Breast epithelium (tissue), 4 donors: ENCODE measurements at places on chromosomes 11 and 22. TPM values are rescaled to one million over a fixed set of nuclear protein-coding genes. Genes with fewer than 3 reads are reported as not detected.
A peak's percentile ranks its signal among the peaks of the same experiment; 100 is the strongest.

DNA sequence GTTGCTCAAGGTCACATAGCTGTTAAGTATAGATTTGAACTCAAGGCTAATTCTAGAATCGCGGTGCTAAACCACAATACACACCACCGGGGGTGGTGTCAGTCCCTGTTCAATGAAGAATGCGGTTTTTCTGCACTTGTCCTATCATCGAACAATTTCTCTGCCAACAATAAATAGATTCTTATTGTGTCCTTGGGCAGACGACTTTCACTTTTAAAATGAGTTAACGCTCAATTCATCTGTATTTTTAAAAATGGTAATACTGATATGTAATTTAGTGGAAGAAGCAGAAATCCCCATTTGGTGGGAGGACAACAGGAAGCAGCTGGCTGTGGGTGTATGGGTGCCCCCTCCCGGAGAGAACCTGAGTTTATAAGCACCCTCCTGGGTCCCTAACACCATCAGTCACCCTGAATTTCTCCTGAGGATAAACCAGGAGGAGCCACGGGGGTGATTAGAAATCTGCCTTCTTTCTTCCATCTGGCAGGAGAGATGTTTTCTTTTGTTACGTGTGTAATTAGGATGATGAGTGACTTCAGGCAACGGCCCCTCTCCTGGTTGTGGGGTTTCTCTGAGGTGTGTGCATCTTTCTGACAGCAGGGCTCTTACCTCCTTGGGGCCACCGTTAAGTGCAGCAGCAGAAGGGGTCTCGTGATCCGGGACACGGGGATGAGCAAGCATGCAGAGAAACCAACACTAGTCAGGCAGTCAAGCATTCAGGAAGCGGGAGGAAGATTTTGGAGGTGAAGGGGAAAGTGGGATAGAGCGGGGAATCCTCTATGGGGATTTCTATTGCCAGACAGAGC lies 87.7 kb downstream of the GRAMD1B start:
- no peaks in the 10 kb centered on the region for H3K27me3 ChIP-seq
- no peaks in the 10 kb centered on the region for H3K4me1 ChIP-seq
- H3K27ac ChIP-seq: no peak overlapping the region
- no peak overlapping the region for H3K4me3 ChIP-seq
- no peak for DNase-seq

- no peak overlapping the region for H3K27ac ChIP-seq
- no peak overlapping the region for H3K4me3 ChIP-seq
These were observed 14.5 kb downstream of the CDON start for GRCh38 chr11:126048197-126048596.

- no peaks in the 10 kb centered on the region for H3K27me3 ChIP-seq
- no peak overlapping the region for H3K27ac ChIP-seq
- no peaks in the 10 kb centered on the region for H3K4me1 ChIP-seq
- no peak overlapping the region for H3K4me3 ChIP-seq
- DNase-seq: no peak
These were observed 259.7 kb downstream of the KIRREL3 start for GRCh38 chr11:126740846-126741245.

GRCh38 chr22:49600891-49601431 lies 226.7 kb downstream of the BRD1 start:
- H3K27ac ChIP-seq: no peak overlapping the region
- H3K27me3 ChIP-seq: peaks cover 17% of the 10 kb centered on the region
- no peaks in the 10 kb centered on the region for H3K36me3 ChIP-seq

GRCh38 chr11:80155412-80156017 lies 714.7 kb upstream of the TENM4 start:
- H3K4me1 ChIP-seq: no peaks in the 10 kb centered on the region
- no peak for DNase-seq
- no peak overlapping the region for H3K27ac ChIP-seq
- H3K36me3 ChIP-seq: no peaks in the 10 kb centered on the region
- H3K27me3 ChIP-seq: no peaks in the 10 kb centered on the region
- H3K4me3 ChIP-seq: no peak overlapping the region

DNA sequence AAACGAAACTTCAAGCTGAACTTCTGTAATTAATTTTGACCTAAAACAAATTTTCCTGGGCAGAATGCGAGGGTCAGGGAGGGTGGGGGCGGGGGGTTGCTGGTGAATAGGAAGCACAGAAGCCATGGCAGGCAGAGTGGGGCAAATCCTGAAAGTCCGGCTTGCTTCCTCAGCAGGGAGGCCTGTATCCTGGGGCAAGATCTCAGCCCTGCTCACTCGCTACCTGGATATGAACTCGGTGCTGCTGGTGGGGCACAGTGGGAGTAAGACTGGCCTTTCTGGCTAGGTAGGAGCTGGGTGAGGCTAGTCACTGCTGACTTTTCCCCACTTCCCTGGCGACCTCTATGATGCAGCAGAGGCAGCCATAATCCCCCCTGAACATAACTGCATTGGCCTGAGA lies 168.9 kb upstream of the CHORDC1 start:
- H3K4me3 ChIP-seq: no peak overlapping the region
- DNase-seq: no peak
- no peak overlapping the region for H3K27ac ChIP-seq
- H3K36me3 ChIP-seq: no peaks in the 10 kb centered on the region
- no peaks in the 10 kb centered on the region for H3K4me1 ChIP-seq

DNA sequence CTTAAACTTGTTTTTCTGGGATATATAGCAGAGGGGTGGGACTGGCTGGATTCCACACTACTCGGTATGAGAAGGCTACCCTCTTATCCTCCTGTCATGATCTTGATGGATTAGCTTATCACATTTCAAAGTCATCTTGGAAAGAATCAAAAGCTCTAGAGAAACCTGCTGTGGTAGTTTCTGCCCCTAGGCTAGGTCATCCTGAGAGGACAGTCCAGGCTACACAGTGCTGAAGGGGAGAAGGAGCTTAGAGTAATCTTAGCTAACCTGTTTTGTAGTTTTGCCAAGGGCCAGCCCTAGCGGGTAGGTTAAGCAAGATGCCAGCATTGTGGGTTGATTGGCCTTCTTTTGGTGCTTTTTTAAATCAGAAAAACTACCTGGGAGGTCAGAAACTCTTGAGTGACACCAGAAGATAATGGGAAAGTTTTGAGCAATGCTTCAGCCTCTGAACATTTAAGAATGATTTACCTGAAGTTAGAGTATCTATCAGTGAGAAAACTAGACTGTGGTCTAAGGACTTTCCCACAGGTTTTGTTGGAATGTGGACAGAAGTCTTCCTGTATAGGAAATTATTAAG lies 21.3 kb downstream of the PIWIL4 start:
- no peak for DNase-seq
- no peaks in the 10 kb centered on the region for H3K4me1 ChIP-seq
- no peak overlapping the region for H3K27ac ChIP-seq
- no peak overlapping the region for H3K4me3 ChIP-seq
- H3K36me3 ChIP-seq: no peaks in the 10 kb centered on the region
- no peaks in the 10 kb centered on the region for H3K27me3 ChIP-seq

- no peak for DNase-seq
- peaks cover 14% of the 10 kb centered on the region for H3K4me1 ChIP-seq
- H3K4me3 ChIP-seq: no peak overlapping the region
- H3K36me3 ChIP-seq: no peaks in the 10 kb centered on the region
These were observed 18.5 kb upstream of the B4GALNT4 start for GRCh38 chr11:350723-351255.

- no peaks in the 10 kb centered on the region for H3K27me3 ChIP-seq
- DNase-seq: no peak
- H3K4me1 ChIP-seq: no peaks in the 10 kb centered on the region
- H3K36me3 ChIP-seq: no peaks in the 10 kb centered on the region
- H3K27ac ChIP-seq: no peak overlapping the region
These were observed 208.1 kb upstream of the CADM1 start for GRCh38 chr11:115712296-115712695.

DNA sequence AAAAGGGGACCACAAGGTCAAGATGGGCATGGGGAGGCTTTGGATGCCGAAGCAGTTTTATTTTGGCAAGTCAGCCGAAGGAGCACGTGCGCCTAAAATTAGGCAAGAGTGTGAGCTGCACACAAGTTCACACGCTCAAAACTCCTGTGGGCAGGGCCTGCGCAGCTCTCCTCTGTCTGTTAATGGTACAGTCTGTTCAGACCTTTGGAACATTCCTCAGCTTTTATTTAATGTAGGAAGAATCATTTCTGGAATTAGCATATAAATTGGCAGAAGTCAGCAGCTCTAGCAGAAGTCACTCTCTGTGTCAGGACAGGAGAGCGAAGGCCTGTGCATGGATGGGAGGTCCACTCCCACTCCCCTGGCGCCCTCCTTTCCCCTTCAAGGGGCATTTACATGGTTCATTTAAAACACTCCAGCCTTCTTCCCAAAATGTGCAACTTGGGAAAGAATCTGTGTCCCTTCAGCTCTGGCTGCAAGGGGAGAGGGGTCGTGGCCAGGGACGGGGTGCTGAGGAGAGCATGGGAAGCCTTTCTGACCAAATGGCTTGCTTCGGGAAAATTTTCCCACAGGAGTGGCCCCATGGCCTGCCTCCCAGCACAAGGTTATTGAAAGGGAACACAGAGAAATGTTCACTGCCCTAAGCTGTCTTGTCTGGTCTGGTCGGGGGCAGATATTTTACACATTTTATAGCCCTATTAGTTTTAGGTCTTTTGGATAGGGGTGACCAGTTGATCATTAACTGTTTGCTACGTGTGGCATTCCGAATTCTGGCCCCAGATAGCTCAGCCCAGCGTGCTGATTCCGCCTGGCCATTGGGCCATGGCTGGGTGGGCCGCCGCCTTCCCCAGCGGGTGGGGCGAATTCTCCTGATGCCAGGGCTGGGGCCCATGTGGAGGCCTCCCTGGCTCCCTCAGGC lies 43.9 kb upstream of the SMIM38 start:
- no peak overlapping the region for H3K27ac ChIP-seq
- no peak overlapping the region for H3K4me3 ChIP-seq
- H3K4me1 ChIP-seq: no peaks in the 10 kb centered on the region
- H3K27me3 ChIP-seq: no peaks in the 10 kb centered on the region
- H3K36me3 ChIP-seq: no peaks in the 10 kb centered on the region

GRCh38 chr11:3223932-3224381 lies 5.3 kb upstream of the MRGPRG start:
- H3K36me3 ChIP-seq: no peaks in the 10 kb centered on the region
- H3K4me3 ChIP-seq: no peak overlapping the region
- DNase-seq: no peak
- H3K27ac ChIP-seq: no peak overlapping the region

GRCh38 chr11:63869171-63869591 lies 30.3 kb downstream of the MARK2 start:
- no peak overlapping the region for H3K4me3 ChIP-seq
- H3K27me3 ChIP-seq: no peaks in the 10 kb centered on the region
- H3K36me3 ChIP-seq: no peaks in the 10 kb centered on the region

DNA sequence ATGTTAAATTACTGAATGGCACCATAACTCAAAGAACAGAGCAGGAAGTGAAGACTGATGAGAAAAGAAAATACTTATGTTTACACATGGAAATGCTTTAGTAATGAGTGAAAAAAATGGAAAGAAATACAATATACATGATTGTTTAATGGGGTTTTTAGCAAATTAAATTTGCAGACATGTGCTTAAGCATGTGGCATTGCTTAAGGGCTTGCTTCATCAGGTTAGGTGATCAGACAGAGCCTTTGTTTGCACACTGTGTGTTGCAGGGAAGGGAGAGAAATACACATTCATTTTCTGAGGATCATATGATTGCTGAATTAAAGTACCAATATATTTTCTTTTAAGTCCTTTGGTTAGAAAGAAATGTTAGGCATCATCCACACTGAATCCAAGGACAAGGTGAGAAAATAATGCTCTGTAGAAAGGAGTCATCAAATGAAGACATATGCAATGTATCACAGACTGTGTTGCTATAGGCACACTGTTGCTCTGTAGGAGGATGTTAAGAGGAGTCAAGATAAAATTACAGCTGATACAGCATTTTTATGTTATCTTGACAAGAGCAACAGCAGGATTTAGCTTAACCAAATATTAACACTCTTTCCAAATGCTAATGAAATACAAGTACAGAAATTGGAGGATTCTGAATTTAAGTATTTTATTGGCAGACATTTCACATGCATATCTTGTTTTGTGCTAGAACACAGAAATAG lies 23.4 kb upstream of the ARHGAP20 start:
- H3K4me3 ChIP-seq: no peak overlapping the region
- no peak for DNase-seq
- no peaks in the 10 kb centered on the region for H3K27me3 ChIP-seq
- H3K27ac ChIP-seq: no peak overlapping the region

DNA sequence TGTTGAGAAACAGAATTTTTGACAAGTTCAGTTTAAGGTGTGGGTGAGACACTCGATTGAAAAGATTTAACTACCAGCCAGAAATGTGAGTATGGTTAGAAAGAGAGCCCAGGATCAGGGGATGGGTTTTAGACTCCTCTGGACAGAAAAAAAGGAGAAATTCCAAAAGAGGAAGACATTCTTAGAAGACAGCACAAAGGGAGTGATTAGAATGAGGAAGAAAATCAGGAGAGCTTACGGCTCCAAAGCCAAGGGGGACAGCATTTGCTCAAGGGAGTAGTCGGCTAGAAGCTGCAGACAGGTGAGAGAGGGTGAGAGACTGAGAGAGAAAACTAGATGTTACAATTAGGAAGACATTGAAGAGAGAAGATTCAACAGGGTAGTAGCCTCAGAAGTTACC lies 166.1 kb downstream of the ADAMTS15 start:
- no peak overlapping the region for H3K4me3 ChIP-seq
- DNase-seq: no peak
- no peaks in the 10 kb centered on the region for H3K27me3 ChIP-seq

DNA sequence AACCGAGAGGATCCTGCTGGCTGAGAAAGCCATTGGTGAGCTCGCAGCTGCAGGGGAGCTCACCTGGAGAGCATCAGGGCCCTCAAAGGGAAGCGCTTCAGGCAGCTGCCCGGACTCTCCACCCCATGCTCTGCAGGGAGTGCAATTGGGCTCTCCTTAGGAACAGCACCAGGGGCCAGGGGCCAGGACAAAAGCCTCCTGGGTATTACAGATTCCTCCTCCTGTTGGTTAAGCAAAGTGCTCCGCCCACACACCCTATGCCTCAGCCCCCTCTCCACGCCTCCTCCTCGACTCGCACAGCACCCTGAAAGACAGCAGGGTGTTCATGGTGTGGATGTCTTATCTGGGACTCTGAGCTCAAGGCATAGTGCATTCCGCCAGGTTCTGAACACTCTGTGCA lies 139.9 kb downstream of the SHANK2 start:
- H3K27me3 ChIP-seq: no peaks in the 10 kb centered on the region
- DNase-seq: no peak
- H3K4me1 ChIP-seq: no peaks in the 10 kb centered on the region
- H3K27ac ChIP-seq: no peak overlapping the region
- H3K4me3 ChIP-seq: no peak overlapping the region

DNA sequence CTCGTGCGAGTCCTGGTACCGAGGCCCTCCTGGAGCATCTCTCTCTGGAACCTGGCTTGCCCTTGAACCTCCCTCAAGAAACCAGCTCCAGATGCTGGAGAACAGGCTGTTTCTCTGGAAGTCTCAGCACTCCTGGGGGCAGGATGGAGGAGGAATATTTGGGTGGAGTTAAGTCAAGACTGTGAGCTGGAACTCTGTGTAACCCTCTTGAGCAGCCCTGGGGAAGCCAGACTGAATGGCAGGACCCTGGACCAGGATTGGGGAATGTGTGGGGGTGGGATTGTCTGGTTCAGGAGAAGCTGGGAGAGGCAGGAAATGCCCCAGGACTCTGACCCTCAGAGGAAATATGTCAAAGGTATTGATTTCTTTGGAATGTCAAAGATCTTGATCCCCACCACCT lies 7.7 kb downstream of the CREB3L1 start:
- no peaks in the 10 kb centered on the region for H3K27me3 ChIP-seq
- no peaks in the 10 kb centered on the region for H3K36me3 ChIP-seq
- no peak overlapping the region for H3K4me3 ChIP-seq
- peak overlapping the region; percentile 85 for H3K27ac ChIP-seq
- no peaks in the 10 kb centered on the region for H3K4me1 ChIP-seq
- DNase-seq: no peak

Gene RAG2
- total RNA-seq: not detected

Gene FOLH1
- total RNA-seq: 0.16 TPM

Gene FAM83F
- 4.5 TPM for total RNA-seq

Gene C22orf31
- not detected for total RNA-seq

Gene OR52J3
- not detected for total RNA-seq

Gene UPK3A
- total RNA-seq: not detected

Gene HBD
- not detected for total RNA-seq

Gene ZNF70
- 4.1 TPM for total RNA-seq

Gene OR5B3
- not detected for total RNA-seq
